ENCODE measurements at places on chromosomes 1 and 21.

DNA sequence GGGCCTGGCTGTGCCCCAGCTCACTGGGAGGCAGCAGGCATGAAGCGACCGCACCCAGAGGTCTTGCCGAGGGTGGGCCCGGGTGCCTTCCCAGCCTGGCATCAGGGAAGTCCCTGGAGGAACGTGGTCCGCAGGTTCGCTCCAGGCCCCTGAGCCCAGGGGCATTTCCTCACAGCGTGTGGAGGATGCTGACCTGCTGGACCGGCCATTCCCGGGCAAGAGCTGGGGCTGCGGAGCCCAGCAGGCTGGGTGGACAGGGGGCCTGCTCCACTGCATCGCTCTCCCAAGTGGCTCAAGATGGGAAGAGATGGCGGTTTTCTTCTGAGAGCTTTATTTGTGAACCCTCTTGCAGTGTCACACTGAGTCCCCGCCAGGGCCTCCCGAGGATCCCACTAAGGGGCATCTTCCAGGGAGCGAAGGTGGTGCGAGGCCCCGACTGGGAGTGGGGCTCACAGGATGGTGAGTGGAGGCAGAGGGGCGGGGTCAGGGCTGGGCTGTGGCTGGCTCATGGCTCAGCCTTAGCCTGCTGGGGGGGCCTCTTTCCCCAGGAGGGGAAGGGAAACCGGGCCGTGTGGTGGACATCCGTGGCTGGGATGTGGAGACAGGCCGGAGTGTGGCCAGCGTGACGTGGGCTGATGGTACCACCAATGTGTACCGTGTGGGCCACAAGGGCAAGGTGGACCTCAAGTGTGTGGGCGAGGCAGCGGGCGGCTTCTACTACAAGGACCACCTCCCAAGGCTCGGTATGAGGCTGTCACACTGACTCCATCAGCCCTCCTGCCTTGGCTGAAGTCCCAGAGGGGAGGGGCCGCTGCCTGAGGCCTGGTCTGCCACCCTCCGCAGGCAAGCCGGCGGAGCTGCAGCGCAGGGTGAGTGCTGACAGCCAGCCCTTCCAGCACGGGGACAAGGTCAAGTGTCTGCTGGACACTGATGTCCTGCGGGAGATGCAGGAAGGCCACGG is 7.2 kb upstream of the MMP23B start:
- no peak for DNase-seq

DNA sequence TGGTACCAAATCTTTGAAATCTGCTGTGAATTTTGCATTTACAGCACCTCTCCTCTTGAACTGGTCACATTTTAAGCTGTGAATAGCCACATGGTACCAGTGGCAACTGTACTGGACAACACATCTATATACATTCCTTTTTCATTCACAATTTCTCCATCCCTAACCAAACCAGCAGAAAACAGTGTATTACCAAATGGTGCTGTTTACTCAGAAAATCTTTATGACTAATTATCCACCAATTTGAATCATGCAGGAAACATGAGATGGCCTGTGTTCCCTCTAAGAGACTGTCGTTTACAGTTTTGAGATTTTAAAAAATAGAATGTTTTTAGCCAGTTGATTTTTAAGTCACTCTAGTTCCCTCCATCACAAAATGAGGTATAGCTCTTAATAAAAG is 17.6 kb upstream of the CCT8 start:
- DNase-seq, result no peak

GRCh38 chr1:10736634-10737586 is 59.5 kb downstream of the CASZ1 start:
- DNase-seq, result no peak

DNA sequence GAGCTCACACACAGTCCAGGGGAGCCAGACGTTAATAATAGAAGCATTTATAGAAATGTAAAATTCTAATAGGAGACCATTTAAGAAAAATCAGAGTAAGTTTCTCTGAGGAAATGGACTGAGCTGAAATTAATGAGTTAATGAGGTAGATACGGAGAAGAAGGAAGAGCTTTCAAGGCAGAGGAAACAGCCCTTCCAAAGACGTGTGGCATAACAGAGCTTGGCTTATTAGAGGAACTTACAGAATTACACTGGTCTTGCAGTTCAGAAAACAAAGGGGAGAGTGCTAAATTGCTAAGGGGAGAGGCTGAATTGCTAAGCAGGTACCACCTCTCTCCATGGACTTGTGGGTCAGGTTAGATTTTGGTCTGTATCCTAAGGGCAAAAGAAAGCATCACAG is 8.2 kb upstream of the PIGK start:
- DNase-seq, result no peak

GRCh38 chr1:192555399-192555798 is 20.2 kb upstream of the RGS1 start:
- DNase-seq, result no peak

- no peak for DNase-seq
Measured at GRCh38 chr1:224736619-224737352, 120.7 kb downstream of the CNIH3 start.

DNA sequence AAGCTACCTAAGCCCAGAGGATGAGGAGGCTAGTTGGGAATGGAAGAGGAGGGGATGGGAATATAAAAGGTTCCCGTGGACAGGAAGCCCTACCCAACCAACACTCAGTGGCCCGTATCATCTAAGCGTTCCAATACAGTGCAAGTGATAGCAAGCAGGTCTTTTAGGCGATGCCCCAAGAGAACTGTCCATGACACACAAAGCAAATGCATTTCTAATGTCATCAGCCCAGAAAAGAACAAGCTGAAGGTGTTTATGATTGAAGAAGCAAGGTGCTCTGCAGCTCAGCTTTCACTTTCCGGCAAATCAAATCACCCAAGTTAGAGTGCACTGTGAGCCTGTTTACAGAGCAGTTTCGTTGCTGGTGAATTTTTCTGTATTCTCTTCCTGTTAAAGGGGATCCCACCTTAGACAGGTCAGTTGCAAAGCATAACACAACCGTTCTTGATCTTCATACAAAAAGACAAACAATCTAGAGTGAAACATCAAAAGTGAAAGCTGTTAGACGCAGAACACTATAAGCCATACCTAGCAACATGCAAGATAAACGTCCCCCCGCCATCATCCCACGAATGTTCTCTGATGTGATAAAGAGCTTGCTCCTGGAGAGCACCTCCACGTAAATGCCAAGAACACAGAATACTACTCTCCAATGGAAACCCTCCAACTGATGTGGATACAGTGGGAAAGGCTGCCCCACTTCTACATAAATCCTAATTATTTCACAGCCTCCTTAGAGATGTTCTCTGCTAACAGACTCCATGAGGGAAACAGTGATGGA is 54.0 kb downstream of the PGBD5 start:
- no peak for DNase-seq

DNA sequence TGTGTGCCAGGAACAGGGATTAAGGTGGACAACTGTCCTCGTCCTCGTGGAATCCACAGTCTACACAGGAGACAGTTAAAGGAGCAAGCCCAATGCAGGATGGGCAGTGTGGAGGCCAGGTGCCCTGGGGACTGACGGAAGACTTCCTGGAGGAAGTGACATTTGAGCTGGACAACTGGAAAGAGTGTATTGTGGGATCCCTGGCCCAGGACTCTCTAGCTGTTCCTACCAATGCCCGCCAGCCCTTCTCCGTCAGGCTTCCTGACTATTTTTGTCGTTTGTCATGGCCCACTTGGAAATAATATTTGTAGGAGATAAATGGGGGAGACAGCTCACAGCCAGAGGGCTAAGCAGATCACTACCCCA is 235.3 kb downstream of the TOMM20 start:
- no peak for DNase-seq

- no peak for DNase-seq
Measured at GRCh38 chr1:157770442-157771043, 6.4 kb downstream of the FCRL2 start.

DNA sequence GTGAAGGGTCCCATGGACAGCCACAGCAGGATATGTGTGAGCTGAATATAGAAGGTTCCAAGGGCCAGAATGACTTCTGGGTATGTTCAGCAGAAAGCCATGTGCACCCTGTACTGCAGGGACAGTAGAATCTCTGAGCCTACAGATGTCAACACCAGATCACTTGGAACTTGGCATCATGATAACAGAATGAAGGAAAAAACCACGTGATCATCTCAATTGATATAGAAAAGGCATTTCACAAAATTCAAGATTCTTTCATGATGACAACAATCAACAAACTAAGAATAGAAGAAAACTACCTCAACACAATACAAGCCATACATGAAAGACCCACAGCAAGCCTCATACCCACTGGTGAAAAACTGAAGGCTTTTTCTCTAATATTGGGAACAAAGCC is 885 bp upstream of the KRTAP12-2 start:
- DNase-seq, result no peak

GRCh38 chr1:231203259-231204057 is 37.6 kb upstream of the GNPAT start:
- no peak for DNase-seq

- DNase-seq, result no peak
Measured at GRCh38 chr1:19739628-19740027, 60.1 kb downstream of the TMCO4 start.

GRCh38 chr1:164563721-164564360 is 4.9 kb downstream of the PBX1 start:
- no peak for DNase-seq

- DNase-seq, result no peak
Measured at GRCh38 chr1:61204528-61204927, 122.2 kb downstream of the NFIA start.

DNA sequence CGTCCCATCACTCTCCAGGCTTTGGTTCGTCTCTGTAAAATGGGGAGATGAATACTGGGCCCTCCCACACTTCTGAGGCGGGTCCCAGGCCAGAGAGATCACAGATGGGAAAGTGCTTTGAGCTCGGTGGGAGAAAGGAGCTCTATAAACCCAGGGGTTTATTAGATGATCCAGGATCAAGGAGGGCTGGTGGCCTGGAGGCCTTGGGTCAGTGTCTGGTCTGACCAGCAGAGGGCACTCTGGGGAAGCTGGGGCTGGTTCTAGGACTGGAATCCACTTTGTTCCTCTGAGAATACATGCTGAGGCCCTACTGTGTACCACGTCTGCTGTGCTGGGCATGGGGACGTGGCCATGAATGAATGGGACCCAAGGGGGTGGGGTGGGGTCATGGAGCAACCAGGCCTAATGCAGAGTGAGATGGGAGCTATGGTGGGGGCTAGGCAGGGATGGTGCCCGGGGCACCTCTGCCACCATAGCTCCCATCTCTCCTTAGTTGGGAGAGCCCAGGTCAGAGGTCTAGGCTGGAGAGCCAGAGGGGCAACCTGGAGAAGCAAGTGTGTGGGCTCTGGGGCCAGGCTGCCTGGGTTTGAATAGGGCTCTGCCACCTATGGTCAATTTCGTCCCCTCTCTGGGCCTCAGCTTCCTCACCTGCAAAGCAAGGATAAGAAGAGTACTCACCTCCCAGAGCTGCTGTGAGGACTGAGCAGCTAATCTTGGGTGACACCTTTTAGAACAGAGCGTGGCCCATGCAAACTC is 9.0 kb upstream of the FAM131C start:
- peak; percentile 30 for DNase-seq

- DNase-seq, result no peak
Measured at GRCh38 chr1:98981917-98982513, 22.6 kb downstream of the PLPPR5 start.

GRCh38 chr21:14589855-14590563 is 43.9 kb upstream of the SAMSN1 start:
- DNase-seq, result no peak

DNA sequence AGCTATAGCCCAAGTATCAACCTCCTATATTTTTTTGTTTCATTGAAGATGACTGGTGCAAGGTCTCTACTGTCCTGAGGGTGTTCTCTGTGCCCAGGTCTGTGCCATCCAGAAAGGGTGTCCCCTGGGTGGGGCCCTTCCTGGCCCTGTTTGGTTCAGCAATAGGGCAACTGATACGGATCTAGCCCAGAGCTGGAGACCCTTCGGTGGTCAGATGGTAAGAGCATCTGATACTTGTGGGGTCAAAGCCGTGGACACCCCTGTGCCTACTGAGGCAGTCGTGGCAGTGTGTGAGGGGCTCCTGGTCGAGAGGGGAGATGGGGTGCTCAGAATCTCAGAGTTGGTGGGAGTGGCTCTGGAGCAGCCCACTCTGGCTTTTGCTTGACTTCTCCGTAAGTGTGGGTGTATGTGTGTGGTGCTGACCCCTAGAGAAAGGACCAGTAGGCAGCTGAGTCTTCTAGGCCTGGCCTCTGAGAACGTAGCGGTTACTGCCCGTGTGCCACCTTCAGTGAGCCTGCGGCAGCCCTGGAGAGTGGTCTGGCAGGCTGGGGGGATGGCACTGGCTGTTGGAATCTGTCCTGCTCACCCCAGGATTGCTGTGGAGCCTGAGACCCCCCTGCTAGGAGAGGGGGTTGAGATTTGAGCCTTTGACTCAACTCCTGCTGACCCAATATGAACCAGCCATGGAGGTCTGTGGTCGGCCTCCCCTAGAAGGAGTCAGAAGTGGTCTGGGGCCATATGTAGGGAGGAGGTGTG is 2.7 kb downstream of the AMPD2 start:
- DNase-seq, result no peak

DNA sequence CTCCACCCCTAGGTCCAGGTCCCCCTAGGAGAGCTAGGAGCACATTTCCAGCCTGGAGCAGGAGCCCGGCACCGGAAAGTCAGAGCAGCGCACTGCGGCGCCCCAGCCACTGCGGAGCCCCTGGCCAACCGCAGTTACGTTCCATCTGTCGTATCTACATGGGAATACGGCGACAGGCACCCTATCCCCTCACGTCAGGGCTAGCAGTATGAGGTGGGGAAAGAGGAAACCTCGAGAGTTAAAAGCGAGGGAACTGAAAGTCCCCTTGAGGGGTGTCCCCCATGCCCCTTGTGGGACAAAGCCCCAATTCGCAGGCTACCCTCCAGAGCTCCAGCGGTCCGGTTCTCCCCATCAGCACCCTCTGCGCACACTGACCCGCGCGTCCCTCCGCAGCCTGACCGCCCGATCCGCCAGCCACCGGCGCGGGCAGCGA is 995 bp downstream of the COLGALT2 start:
- DNase-seq, result no peak

GRCh38 chr1:226551299-226551698 is 2.7 kb downstream of the STUM start:
- no peak for DNase-seq

- no peak for DNase-seq
Measured at GRCh38 chr1:232183802-232184201, 446.1 kb downstream of the SIPA1L2 start.

- no peak for DNase-seq
Measured at GRCh38 chr1:51833700-51834099, 44.8 kb downstream of the NRDC start.

- no peak for DNase-seq
Measured at GRCh38 chr1:77475641-77476040, 193.8 kb downstream of the AK5 start.
